ENCODE measurements at places on chromosomes 6 and 20.

DNA sequence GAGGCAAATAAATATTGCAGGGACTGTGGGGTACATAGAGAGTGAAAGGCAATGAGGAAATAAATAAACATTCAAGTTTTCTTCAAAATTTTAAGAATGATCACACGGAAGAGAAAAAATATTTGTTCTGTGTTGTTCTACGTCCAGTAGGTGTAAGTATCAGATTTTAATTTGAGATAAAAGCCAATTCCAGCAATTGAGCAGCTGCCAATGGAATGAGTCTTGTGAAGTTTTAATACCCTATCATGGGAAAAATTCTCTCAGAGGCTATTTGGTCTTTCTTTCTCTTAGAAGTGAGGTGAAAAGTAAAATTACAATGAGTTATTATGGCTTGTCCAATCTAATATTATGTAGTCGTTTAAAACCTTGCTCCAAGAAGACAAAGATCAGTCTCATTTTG is 195.7 kb upstream of the CITED2 start:
- DNase-seq = no peak

- DNase-seq = no peak
Measured at GRCh38 chr20:54431156-54431944, 44.0 kb upstream of the DOK5 start.

DNA sequence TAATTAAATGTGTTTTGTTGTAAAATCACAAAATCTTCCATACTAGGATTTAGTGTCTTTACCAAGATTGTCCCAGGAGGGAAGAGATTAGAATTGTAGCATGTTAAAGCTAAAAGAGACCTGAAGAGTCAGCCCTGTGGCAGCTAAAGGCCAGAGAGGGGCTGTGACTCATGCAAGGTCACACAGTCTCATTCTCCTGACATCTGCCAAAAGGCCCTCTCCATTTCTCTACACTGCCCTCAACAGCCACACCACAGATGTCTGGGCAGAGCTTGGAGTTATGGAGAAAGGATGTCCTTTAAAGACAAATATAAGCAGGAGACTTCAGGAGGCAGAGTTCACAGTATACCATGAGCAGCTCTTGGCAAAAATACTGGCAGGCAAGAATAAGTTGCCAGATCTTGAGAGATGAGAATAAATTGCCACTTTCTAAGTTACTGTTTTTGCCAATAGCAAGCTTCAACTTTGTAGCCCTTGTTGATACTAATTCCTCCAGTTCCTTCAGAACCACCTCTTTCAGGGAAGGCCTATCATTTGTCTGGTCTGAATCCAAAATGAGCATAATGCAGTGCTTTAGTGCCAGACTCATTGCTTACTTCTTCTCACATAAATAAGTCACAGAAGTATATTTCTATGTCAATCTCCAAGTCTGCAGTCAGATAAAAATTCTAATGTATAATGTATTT is 41.7 kb downstream of the AKIRIN2 start:
- DNase-seq = no peak

DNA sequence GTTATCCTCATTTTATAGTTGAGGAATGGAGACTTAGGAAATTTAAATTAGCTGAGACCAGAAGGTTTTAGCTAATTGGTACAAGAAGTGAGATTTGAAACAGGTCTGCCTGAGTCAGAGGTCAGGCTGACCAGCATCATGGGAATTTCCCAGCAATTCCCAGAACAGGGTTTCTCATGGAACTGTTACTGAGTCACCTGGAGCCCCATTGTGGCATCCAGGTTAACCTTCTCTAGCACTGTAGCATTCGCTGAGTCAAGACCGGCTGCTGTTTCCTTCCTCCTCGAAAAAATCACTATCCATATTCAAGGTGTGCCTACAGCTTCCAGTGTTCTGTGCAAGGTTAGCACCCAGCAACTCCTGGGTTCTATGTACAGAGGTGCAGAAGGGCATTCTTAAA is 238.0 kb upstream of the MAN1A1 start:
- DNase-seq = no peak

DNA sequence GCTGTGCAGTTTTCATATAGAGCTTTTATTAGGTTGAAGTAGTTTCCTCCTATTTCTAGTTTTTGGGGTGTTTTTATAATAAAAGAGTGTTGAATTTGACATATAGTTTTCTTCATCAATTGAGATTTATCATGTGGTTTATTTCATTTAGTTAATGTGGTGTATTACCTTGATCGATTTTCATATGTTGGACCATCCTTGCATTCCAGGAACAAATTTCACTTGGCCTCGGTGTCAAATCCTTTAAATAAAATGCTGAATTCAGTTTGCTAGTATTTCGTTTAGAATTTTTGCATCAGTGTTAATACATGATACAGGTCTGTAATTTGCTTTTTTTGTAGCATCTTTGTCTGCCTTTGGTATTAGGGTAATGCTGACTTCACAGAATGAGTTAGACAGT is 6.0 kb downstream of the DYNLT2 start:
- DNase-seq = no peak

DNA sequence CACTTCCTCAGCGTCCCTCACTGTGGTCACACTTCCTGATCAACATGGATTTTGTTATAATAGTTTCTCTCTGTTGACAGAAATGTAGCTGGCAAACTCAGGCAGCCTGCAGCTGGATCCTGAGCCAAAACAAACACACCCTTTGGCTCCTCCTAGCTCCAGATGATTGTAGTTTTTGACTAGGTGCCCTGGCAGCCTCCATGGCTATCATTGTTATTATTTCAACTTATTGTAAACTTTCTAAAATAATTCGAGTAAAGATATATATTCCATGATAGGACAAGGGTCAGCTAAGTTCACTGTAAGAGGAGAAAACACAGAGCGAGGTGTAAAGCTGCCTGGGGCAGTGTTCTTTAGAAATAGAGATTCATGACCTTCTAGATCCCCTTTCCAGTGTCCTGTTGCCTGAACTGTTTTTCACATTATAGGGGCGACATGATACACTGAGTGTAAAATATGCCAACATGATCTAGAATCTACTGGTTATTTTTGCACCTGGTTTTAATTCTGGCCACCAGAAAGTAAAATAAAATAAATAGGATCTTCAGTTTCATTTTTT is 98.2 kb upstream of the HDGFL1 start:
- DNase-seq = no peak

DNA sequence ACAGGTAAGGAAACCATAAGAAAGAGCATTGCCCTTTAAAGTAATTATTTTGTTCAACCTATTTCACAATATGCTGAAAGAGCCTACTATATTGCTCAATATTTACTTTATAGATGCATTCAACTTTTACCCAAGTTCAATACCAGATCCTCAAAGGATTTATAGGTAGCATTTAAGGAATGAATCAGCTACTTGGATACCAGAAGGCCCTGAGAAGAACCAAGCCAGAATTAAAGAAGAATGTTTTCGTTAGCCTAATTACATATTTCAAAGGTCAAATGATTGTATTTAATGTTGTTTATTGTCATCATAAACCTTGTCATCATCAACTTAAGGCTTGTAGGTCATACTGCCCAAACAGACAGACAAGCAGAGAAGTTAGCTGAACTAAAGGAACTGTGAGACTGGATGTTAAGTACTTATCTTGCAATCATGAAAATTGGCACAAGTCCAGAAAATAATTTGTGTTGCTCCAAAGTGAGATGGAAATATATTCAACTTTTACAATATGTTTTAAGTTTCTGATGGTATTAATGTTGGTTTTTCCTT is 636.7 kb downstream of the RFPL4B start:
- DNase-seq = no peak

DNA sequence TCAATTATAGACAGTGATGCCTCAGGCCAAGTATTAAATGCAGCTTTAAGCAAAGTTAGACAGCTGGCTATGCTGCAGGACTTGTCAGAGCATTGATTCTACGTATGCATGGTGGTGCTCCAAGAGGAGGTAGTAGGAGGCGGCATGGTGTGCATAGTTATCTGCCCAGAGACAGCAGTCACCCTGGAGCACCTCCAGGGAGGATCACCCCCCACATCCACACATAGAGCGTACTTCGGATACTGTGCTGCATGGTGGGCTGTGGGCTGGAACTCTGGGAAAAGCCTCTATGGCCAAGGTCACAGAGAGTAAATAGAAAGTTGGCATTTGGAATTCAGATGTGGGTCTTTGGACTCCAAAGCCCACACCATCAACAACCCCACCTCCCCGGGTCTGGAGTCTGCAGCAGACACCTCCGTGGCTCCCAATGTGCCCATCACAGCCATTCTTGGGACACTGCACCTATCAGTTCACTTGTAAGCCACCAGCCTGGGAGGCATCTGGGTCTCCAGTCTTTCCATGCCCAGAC is 64.5 kb upstream of the STX16 start:
- DNase-seq = no peak

- no peak for DNase-seq
Measured at GRCh38 chr6:163955096-163955495, 540.6 kb downstream of the QKI start.

DNA sequence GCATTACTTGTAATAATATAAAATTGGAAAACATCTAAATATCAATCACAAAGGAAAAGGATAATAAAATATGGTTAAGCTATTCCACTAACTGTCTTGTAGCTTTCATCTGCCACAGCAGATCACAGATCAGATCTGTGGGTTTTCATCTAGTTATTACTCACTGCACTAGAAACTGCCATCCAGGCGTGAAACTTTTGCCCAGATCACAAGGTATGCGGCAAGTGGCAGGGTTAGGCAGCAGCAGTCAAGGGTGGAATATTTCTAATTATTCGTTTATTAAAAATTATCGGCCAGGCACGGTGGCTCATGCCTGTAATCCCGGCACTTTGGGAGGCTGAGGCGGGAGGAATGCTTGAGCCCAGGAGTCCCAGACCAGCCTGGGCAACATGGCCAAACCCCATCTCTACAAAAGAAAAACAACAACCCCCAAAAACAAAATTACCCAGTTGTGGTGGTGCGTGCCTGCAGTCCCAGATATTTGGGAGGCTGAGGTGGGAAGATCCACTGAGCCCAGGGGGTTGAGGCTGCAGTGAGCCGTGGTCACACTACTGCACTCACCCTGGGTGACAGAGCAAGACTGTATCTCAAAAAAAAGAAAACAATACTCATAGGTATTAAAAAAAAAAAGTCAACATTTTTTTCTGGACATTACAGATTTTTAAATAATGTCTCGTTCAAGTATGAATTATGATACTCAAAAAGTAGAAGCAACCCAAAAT is 32.1 kb downstream of the BEND3 start:
- DNase-seq = no peak

DNA sequence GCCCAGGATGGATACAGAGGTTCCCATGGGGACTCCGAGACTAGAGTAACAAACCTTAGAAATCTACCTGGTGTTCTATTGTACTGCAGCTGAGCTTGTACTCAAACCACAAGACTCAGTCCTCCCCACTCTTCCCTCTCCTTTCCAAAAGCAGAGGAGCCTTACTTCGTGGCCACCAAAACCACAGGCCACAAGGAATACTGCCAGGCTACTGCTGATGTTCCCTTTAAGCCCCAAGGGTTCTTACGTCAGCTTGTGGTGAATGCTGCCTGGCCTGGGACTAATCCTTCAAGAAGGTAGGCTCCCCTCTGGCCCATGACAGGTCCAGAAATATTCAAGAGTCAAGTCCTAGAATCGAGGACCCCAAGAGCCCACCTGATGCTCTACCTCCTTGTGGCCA is 10.5 kb upstream of the DEFB128 start:
- no peak for DNase-seq

GRCh38 chr6:101058296-101058695 is 177.2 kb upstream of the ASCC3 start:
- no peak for DNase-seq

DNA sequence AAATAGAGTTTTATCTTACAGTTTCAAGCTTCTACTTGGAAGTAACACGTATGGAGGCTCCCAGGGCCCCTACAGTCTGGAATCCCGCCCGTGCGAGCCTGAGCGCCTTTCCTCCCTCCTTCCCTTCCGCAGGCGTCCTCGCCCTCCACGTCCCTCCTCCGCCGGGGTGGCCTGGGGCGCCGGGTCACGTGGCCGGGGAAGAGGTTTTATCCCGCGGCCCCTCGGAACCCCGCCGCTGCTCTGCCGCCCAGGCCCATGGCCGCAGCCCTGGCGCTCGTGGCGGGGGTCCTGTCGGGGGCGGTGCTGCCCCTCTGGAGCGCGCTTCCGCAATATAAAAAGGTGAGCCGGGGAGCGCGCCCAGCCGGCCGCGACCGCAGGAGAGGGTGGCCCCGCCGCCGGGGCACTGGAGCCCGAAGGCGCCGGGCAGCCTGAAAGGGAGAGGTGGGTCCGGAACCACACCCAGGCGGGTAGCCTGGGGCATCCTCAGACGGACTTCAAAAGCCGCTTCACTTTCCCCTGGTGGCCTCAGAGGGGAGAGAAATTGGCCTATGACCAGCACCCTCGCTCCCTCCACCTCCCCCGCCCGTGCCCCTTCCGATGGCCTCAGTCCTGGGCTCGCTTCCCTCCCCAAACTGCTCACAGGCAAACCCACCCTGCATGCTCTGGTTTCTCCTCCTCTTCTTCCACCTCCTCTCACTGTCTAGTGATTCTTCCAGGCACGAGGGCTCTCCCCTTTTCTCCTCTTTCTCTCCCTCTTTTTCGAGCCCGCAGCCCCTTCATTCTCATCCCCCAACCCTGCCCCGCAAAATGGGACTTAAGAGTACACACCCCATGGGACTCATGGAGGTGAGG is at the start of gene CLPSL2:
Gene CLPSL2 (plus strand): TSS at position 235 of the 852 bp plus-strand sequence. CDS start 21 bp downstream, at position 256.
- no peak for DNase-seq

DNA sequence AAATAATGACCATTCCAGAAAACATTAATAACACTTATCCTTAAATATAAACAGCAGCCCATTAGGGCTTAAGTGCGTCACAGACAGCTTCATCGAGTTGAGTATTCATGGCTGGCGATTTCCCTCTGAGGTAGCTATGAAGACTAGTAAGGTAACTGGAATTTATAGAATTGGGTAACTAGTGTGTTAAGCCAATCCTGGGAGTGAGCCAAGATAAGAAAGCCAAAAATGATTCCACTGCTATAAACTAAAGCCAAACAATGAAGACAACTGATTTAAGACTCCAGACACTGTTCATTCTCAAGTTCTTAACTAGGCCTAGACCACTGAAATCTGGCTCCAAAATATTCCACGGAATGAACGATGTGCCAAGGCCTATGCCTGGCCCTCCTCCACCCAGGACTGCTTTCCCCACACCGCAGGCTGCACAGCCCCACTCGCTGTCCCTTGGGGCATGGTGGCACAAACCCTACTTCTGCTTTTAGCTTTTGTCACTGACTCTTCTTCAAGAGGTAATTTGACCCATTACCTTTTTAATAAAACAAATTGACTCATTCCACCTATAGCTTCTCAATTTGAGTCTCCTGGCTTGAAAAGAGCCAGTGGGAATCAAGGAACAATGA is 66.0 kb downstream of the BLOC1S5 start:
- DNase-seq = no peak

DNA sequence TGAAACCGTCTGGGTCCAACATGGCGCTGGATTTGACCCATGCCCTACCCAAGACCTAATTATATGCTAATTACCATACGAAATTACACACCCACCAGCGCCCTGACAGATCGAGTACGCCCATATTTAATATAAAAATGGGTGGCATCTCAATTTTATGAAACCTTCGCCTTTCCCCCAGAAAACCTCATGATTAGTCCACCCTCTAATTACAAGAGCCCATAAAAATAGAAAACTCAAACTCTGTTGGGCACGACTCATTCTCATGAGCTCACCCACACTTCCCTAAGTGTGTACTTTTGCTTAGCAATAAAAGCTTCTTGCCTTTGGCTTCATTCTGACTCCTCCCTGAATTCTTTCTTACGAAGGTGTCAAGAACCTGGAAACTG is 136.4 kb downstream of the OR2B2 start:
- no peak for DNase-seq
